ENCODE measurements at places on chromosomes 2 and 18.
A peak's percentile ranks its signal among the peaks of the same experiment; 100 is the strongest.

DNA sequence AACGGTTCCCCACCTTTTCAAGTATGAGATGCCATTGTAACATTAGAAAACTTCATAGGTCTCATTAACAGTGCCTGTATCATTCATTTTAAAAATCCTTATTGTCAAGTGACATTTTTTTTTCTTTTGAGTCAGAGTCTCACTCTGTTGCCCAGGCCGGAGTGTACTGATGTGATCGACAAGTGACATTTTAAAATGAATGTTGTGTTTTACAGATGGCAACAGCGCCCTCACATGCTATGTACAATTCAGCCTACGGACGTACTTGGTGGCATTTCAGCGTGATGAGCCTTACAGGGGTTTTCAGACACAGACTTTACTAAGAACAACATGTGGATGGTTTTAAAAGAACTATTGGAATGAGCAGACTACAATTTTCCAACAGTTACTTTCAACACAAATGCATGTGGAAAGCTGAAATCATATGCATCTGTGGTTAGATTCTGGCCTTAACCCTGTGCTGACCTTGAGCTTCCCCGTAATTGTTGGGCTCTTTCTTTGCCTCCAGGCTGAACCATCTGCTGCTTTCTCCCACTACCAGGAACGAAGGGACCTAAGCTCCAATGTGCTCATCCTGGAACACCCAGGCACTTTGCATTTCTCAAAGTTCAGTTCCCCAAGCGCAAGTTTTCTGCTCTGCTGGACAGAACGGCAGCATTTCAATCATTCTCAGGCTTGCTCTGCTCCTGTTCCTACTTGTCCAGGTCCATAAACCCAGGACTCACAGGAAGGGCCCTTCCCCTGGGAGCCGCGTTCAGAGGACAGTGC, 119.9 kb upstream of the NDUFV2 start:
- no peak for DNase-seq

GRCh38 chr2:85468704-85469349, 50.3 kb downstream of the SH2D6 start:
- DNase-seq, result no peak

GRCh38 chr2:10668402-10669012, 21.3 kb downstream of the NOL10 start:
- peak; percentile 37 for DNase-seq

- no peak for DNase-seq
Observed at GRCh38 chr2:8546612-8547283, 135.1 kb upstream of the ID2 start.

- no peak for DNase-seq
Observed at GRCh38 chr2:6556755-6557154, 309.0 kb downstream of the CMPK2 start.

DNA sequence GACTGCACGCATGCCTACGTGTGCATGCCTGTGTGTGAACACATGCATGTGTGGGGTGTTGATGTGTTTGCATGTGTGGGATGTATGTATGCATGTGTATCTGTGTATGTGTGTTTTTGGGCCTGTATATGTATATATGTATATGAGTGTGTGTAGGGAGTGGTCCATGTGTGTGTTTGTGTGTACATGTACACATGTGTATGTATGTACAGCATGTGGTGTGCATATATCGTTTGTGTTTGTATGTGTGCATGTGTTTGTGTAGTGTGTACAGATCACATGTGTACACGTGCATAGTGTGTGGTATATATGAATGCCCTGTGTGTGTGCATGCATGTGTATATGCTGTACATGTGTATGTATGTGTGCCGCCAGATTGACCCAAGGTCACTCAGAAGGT, 54.2 kb upstream of the ASB18 start:
- no peak for DNase-seq

DNA sequence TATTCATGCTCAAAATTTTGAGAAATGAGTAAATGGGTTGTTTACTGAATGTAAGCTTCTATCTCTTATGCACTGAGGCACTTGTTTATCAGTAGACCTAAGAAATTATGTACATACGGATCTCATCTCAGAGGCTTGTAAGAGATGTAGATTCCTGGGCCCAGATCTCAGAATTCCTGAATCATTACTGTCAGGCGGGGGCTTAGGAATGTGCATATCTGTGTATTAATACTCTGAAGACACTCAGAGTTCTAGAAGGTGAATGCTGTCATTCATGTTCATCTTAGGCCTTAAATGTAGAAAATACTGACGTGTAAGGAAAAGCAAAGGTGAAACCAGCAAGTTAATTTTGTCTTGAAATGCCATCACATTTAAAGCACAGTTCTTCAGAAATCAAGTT, 169.6 kb downstream of the FMNL2 start:
- DNase-seq, result no peak

- DNase-seq, result no peak
Observed at GRCh38 chr2:100451092-100451491, 19.2 kb upstream of the NMS start.

GRCh38 chr2:45882707-45883602, 231.5 kb downstream of the PRKCE start:
- no peak for DNase-seq

DNA sequence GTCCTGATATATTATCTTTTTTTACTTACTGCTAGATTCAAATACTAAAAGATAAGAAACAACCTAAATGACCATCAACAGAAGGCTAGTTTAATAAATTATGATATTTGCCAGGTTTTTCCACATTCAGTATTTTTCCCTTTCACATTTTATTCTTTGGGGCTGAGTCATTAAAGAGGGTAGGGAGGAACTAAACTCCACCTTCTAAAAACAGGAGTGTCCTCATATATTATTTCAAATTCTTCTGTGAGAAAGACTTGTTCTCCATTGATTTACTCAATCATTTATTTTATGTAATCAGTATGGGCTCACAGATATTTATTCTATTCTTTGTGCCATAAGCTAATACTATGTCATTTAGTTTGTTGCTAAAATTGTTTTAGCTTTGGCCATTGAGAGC, 9.0 kb downstream of the HDHD2 start:
- no peak for DNase-seq

DNA sequence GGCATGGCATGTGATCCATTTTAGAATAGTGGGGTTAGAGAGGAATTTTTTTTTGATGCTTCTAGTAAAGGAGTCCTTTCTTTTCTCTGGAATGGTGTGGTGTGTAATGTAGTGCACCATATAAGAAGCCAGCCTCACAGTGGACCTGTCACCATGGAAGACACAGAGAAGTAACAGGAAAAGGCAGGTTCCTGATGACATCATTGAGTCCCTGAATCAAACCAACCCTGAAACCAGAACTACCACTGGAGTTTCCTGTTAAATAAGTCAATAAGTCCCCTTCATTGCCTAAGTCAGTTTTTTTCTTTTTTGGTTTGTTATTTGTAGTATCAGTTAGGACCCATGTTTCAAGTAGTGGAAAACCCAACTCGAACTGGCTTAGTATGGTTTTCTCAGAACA, 11.9 kb downstream of the ADCYAP1 start:
- no peak for DNase-seq

GRCh38 chr2:237879058-237879430, 19.6 kb downstream of the RAMP1 start:
- no peak for DNase-seq

All from effector CD4-positive, alpha-beta T cell (primary cell).